ENCODE measurements at places on chromosomes 7 and 10.

- DNase-seq = no peak
These were observed 107.4 kb downstream of the EEPD1 start for GRCh38 chr7:36260481-36260880.

DNA sequence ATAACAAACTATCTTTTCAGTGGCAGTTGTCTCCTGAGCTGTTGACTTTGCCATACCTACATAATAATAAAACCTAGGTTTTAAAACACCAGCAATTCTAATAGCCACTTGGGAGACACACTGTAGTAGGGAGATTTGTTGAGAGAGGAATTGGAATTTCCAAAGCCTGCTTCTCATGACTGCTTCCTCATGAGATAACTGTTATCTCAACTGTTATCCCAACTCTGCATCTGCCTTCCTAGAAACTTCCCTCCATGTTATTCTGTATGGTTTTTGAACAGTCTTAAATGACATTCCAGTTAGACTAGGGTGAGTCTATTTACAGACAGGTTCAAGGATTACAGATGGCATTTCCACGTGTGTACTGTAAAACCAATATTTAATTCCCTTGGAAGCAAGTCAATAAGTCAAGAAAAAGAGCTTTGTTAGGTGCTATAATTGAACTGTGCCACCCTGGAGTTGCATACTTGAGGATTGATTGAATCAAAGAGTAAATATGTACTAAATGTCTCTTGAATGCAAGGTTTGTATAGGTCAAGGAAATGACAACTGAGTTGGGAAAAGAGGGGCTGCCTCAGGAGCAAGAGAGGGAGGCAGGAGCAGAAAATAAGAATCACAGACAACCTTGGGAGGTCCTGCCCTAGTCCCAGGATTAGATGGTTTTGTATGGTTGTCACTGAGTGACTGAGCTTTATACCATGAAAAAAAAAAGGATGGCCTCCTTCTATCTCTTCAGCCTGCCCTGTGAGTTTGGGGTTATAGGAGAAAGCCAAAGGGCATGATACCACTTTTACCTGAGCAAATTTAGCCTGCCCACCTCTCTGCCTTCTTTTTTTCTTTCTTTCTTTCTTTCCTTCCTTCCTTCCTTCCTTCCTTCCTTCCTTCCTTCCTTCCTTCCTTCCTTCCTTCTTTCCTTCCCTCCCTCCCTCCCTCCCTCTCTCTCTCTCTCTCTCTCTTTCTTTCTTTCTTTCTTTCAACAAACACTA lies 9.9 kb upstream of the TM9SF3 start:
- DNase-seq = no peak

DNA sequence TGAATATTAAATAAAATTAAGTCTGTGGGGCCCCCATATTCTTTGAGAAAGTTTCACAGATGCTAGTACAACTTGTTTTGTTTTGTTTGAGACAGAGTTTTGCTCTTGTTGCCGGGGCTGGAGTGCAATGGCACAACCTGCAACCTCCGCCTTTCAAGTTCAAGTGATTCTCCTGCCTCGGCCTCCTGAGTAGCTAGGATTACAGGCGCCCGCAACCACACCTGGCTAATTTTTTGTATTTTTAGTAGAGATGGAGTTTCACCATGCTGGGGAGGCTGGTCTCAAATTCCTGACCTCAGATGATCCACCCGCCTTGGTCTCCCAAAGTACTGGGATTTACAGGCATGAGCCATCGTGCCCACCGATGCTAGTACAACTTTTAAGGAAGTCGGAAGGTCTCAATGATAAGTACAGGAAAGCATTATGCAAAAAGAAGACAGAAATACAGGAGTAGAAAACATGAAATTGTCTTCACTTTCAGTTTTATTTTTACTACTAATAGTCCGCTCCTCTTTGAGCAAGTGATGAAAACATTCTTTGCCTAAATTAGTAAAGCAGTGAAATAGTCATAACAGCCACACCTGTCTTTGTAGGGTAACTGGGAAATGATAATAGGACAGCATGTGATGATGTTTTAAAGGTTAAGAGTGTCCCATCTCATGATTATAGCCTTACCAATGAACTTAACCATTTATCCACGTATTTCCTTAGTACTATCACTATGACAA lies 147.5 kb downstream of the SEMA3D start:
- no peak for DNase-seq

DNA sequence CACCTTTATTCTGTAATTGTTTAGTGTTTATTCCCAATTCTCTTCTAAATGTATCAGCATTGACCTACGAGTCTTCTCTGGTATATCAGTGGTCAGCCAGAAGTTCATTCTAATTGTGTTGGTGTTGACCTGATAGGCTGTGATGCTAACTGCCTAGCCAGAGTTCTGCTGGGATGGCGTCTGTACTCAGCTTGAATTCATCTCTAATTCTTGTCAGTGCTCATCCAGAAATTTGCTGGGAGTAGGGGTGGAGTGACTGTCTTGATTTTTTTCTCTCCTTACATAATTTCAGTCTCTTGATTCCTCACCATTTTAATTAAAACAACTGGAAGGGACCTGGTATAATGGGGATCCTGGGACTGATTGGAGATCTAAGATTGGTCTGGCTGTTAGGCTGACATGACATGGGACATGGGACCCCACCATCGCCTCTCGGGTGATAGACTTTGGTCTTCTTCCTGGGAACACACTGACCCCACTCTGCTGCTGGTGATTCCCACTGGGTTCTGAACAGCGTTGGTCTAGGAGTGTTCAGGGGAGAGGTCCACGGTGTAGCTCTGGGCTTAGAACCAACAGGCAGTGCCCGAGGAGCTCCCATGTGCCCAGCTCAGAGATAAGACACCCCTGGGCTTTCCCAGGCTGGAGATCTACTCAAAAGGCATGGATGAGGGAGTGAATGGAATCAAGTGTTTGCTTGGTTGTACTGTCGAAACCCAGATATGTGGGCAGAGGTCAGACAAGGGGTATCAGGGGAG lies 3.8 kb downstream of the NEURL1 start:
- DNase-seq = no peak

- DNase-seq = no peak
These were observed 60.3 kb downstream of the RAB18 start for GRCh38 chr10:27564398-27564797.

GRCh38 chr10:13853854-13854253 lies 267.1 kb downstream of the PRPF18 start:
- DNase-seq = no peak

- DNase-seq = no peak
These were observed 87.1 kb downstream of the CRTAC1 start for GRCh38 chr10:97943294-97943693.

- DNase-seq = no peak
These were observed 76.4 kb upstream of the MAGI2 start for GRCh38 chr7:79529881-79530235.

GRCh38 chr10:102639537-102639936 lies 4.7 kb upstream of the TRIM8 start:
- no peak for DNase-seq

DNA sequence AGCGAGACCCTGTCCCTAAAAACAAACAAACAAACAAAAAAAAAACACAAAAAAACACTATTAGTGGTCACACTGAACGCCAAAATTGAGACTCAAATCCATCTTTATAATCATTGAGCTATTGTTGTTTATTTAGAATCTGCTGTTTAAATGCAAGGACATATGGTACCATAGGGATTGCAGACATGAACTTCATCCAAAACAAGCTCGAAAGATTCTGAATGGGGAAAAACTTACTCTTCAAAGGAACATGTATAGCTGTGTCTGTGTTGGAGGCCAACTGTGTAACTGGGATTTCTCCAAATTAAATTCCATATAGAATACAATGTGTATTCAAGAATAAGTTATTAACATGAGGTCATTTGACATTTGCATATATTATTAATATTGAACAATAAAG lies 74.7 kb upstream of the GPR158 start:
- no peak for DNase-seq

DNA sequence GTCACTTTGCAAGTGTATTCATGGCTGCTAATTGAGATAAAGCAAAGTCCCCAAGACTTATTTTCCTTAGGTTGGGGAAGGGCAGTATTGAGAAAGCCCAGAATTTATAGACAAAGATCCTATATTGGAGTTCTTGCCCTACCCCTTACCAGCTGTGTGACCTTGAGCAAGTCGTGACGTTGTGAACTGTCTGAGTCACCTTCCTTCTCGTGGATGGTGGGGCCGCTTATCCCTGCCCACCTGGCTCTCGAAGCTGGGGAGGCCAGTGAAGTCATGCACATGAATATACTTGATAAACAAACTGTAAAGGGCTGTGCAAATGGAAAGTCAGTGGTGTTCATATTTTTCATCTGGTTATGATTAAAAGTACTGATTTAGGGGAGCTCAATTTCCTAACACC lies 127.4 kb downstream of the TACC2 start:
- no peak for DNase-seq

- DNase-seq = no peak
These were observed 126.5 kb downstream of the SH2D4B start for GRCh38 chr10:80664071-80664680.

Measured in stimulated activated CD8-positive, alpha-beta memory T cell treated with anti-CD3 and anti-CD28 coated beads, Interleukin-4, amount 100 ng/mL, for 1 hour (primary cell).